ENCODE measurements at places on chromosomes 1 and 21.

DNA sequence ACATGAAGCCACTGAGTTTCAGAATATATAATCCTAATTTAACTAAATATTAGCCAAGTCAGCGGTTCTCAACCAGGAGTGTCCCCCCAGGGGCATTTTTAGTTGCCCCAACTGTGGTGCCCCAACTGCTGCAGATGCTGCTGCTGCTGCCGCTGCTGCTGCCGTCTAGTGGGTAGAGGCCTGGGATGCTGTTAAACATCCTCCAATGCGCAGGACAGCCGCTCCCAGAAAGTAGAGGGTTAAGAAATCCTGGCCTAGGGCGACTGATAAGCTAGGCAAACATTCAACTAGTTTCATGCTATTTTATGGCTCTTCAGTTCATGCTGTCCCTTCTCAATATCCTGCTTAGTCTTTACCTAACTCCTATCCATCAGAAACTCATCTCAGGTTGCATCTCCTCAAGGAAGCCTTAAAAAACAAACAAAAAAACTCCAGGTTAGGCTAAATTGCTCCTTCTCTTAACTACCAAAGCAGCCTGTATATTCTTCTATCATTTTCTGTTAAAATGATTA is 9.9 kb upstream of the DCAF6 start:
- DNase-seq = no peak
- no peak overlapping the region for H3K27ac ChIP-seq
- H3K27me3 ChIP-seq = no peaks in the 10 kb centered on the region
- peaks cover 2% of the 10 kb centered on the region for H3K4me1 ChIP-seq
- peaks cover 4% of the 10 kb centered on the region for H3K36me3 ChIP-seq
- H3K4me3 ChIP-seq = no peak overlapping the region

- no peaks in the 10 kb centered on the region for H3K36me3 ChIP-seq
- H3K27me3 ChIP-seq = no peaks in the 10 kb centered on the region
- H3K4me3 ChIP-seq = no peak overlapping the region
- no peaks in the 10 kb centered on the region for H3K4me1 ChIP-seq
- no peak overlapping the region for H3K27ac ChIP-seq
Measured at GRCh38 chr21:27425574-27425973, 458.7 kb upstream of the ADAMTS5 start.

- no peak overlapping the region for H3K27ac ChIP-seq
- no peak overlapping the region for H3K4me3 ChIP-seq
- peak; percentile 6 for DNase-seq
- H3K27me3 ChIP-seq = peaks cover 45% of the 10 kb centered on the region
Measured at GRCh38 chr21:44730951-44731579, 19.7 kb upstream of the TSPEAR start.

GRCh38 chr1:79859212-79859948 is 852.9 kb upstream of the ADGRL4 start:
- H3K4me3 ChIP-seq = no peak overlapping the region
- no peaks in the 10 kb centered on the region for H3K27me3 ChIP-seq
- no peak for DNase-seq
- no peaks in the 10 kb centered on the region for H3K4me1 ChIP-seq
- no peaks in the 10 kb centered on the region for H3K36me3 ChIP-seq

DNA sequence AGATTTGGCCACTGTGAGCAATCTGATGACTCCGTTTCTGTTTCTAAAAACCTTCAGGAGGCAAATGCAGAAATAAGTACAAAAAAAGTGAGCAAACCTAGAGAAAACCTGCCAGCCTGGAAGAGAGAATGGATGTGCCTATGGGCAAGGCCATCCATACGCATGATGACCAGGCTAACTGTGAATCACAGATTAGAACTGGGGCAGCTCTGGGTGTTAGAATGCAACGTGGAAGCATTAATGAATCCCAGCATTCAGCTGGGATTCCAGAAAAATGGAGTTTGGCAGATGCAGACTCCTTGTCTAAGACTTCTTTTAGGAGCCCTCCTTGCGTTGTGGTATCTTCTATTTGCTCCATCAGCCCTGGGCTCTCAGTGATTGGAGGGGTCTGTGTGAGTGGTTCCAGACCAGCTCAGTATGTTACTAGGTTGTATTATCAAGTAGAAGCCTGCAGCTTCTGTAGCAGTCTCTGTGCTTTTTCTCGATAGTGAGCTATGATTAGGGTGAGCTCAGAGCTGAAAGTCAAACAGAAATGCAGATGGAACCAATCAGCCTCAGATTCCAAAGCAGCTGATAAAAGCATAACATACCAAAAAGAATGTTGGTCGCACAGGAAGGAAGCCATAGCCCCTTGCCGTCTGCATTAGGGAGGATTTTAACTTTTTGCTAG is 154.0 kb downstream of the PSMG1 start:
- no peak overlapping the region for H3K4me3 ChIP-seq
- H3K4me1 ChIP-seq = peaks cover 2% of the 10 kb centered on the region
- H3K27ac ChIP-seq = no peak overlapping the region

GRCh38 chr1:219659684-219660083 is 46.8 kb upstream of the ZC3H11B start:
- H3K27ac ChIP-seq = no peak overlapping the region
- DNase-seq = no peak
- no peaks in the 10 kb centered on the region for H3K36me3 ChIP-seq
- H3K4me3 ChIP-seq = no peak overlapping the region
- peaks cover 7% of the 10 kb centered on the region for H3K27me3 ChIP-seq
- no peaks in the 10 kb centered on the region for H3K4me1 ChIP-seq

GRCh38 chr1:177164380-177165068 is at the start of gene ASTN1:
ASTN1 (minus strand) TSS chr1:177164712; CDS start chr1:177164676, 36 bp downstream.
- H3K4me3 ChIP-seq = no peak within 1 kb of the TSS
- H3K36me3 ChIP-seq = no peaks in the 10 kb centered on the region
- no peak for DNase-seq
- H3K27ac ChIP-seq = no peak within 1 kb of the TSS
- no peaks in the 10 kb centered on the region for H3K4me1 ChIP-seq

DNA sequence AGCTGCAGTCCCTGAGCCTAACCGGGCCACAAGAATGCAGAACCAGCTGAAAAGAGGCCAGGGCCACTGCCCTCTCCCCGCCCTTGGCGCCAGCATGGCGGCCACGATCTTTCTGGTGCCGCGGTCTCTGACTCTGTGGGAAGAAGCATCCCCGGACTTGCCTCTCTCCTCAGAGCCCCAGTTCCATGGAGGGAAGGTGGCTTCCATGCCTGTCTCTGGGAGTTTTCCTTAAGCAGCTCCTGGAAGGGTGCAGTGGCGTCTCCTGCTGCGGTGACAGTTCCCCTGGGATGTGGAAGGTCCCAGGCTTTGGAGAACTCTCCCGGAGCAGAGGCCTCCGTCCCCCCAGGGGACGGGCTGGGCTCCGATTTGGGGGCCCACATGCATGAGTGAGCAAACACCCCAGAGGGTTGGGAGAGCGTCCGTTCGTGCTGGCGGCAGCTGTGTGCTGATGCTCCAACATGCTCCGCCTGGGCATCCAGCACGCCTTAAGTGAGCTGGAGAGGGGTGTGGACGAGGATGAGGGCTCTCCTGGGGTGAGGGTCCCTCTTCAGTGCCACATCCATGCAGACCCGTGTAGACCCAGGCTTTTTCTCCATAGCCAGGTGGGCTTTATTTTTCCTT is 109.8 kb upstream of the COL6A1 start:
- no peak overlapping the region for H3K4me3 ChIP-seq
- DNase-seq = no peak
- H3K4me1 ChIP-seq = no peaks in the 10 kb centered on the region
- no peak overlapping the region for H3K27ac ChIP-seq
